Epithelial cell of proximal tubule (primary cell): ENCODE measurements at places on chromosomes 5 and 9. TPM values are rescaled to one million over a fixed set of nuclear protein-coding genes. Genes with fewer than 3 reads are reported as not detected.

Gene C5orf46
- not detected in 2 replicates for total RNA-seq

Gene PCDHB4
- not detected in 2 replicates for total RNA-seq

Gene NR5A1
- total RNA-seq, result not detected in 2 replicates

Gene DIRAS2
- total RNA-seq, result 3.4 and 4.8 TPM in 2 replicates

Gene PRELID2
- 12.7 and 20.9 TPM in 2 replicates for total RNA-seq

Gene PCDHB16
- total RNA-seq, result under 0.01 and 0.07 TPM in 2 replicates

Gene PCSK1
- total RNA-seq, result not detected in 2 replicates

Gene CAMK4
- 3.9 and 5.1 TPM in 2 replicates for total RNA-seq

Gene NHP2
- 392 and 572 TPM in 2 replicates for total RNA-seq

Gene PDE8B
- total RNA-seq, result 0.35 and 0.94 TPM in 2 replicates

Gene BRINP1
- total RNA-seq, result 1.4 and 2.5 TPM in 2 replicates

Gene CDX1
- total RNA-seq, result not detected in 2 replicates

Gene CCDC107
- total RNA-seq, result 19.0 and 35.4 TPM in 2 replicates

Gene SET
- 331 and 406 TPM in 2 replicates for total RNA-seq

Gene EFNA5
- total RNA-seq, result 17.8 and 28.1 TPM in 2 replicates

Gene CDO1
- 1.7 and 2.1 TPM in 2 replicates for total RNA-seq

GRCh38 chr9:135516132-135516860 lies 4.9 kb upstream of the LCN1 start:
- DNase-seq, result no peak

DNA sequence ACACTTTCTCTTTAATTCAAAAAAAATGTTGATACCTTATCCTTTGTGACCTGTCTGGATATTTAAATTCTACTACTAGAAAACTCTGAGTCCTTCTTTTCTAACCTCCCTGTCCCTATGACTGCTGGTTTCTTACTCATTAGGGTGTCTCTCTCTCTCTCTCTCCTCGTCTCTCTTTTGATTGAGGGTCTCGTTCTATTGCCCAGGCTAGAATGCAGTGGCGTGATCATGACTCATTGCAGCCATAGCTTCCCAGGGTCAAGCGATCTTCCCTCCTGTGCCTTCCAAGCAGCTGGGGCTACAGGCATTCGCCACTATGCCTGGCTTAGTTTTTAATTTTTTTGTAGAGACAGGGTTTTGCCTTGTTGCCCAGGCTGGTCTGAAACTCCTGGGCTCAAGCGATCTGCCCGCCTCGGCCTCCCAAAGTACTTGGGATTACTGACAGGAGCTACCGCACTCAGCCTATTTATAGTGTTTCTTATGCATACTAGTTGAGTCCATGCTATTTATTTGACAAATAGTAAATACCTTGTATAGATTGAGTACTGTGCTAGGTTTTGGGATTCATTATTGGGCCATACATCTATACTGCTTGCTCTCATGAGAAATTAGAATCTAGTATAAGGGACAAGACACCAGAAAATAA lies 61.9 kb downstream of the NSD1 start:
- DNase-seq, result no peak

GRCh38 chr5:6714226-6715041 lies 1.2 kb downstream of the TENT4A start:
- DNase-seq, result no peak

- no peak for DNase-seq
These were observed 2.0 kb upstream of the AKNA start for GRCh38 chr9:114389612-114390368.

GRCh38 chr9:75798505-75798904 lies 92.0 kb upstream of the PCSK5 start:
- DNase-seq, result no peak

- DNase-seq, result peak; percentile 83
These were observed 27.0 kb upstream of the ZNF622 start for GRCh38 chr5:16492398-16493140.

DNA sequence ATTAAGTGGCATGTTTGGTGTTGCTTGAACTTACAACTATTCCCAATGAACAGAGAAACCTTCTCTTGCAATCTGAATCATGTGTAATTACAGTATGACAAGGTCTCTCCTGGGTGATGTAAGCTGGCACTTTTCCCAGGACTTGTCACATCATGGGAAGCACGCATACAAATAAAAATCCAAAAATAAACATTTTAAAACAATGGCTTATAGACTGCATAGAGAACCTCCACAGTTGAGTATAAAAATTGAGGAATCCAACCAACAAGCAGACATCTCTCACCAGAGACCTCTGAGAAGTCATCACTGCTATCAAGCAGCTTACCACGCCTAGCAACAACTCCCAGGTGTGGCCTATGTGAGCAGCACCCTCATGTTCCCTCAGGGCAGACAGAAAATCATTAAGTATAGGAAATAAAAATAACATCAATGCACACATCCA lies 3.9 kb downstream of the MLLT3 start:
- DNase-seq, result no peak

DNA sequence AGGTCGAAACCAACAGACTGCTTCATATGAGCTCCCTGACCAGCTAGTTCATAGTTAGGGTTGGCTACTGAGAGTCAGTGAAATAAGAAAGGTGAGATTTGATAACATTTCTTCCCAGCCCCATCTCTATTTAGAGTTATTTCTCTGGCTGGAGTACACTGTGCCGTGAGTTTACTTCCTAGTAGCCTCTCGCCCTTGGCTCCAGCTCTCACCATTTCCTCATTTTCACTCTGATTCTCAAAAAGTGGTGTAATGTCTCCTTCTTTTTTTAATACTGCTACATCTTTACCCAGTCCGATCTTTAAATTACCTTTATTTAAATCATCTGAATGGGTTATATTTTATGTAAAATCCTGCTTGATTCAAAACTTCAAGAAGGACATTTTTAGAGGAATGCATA lies 100.4 kb upstream of the FAM174A start:
- no peak for DNase-seq

DNA sequence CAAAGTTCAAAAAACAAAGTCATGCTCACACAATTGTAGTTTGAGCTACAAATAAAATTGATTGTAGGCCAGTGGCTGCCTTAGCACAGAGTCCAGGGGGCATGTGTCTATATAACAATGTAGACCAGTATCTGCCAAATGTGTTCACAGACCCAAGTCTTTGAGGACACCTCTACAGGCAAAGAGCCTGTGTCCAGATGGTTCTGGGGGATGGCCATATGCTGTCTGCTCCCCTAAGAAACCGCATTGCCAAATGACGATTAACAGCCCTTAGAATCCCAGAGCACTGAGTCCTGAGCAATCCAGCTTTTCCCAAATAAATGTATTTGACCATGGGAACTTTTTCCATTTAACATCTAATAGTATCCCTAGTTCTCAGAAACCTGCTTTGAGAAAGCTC lies 169.6 kb downstream of the ADCY2 start:
- no peak for DNase-seq

- DNase-seq, result no peak
These were observed 268.5 kb downstream of the ENC1 start for GRCh38 chr5:74372051-74372450.

DNA sequence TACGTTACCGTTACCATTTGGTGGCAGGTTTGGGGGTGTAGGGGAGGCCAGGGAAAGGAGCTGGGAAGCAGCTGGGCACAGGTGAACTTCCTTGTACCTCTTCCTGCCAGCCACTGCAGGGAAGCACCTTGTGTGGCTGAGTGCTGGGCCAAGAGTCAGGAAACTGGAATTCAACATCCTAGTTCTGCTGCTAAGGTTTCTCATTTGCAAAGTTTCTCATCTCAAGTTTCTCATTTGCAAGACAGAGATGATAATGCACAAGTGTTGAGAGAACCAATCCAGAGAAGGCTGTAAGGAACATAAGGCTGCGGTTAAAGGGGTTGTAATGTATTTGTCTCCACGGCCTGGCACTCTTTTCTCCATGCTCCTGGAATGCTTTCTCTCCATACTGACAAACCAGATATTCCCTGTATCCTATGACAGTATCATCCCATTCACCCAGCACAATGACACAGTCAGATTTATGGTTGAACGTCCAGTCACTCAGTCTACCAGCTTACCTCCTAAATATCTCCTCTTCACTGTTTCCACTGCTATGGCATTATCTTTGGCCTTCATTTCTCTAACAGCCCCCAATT lies 33.6 kb upstream of the LARP1 start:
- DNase-seq, result no peak

- DNase-seq, result no peak
These were observed 37.4 kb downstream of the CAMK4 start for GRCh38 chr5:111261610-111262009.

DNA sequence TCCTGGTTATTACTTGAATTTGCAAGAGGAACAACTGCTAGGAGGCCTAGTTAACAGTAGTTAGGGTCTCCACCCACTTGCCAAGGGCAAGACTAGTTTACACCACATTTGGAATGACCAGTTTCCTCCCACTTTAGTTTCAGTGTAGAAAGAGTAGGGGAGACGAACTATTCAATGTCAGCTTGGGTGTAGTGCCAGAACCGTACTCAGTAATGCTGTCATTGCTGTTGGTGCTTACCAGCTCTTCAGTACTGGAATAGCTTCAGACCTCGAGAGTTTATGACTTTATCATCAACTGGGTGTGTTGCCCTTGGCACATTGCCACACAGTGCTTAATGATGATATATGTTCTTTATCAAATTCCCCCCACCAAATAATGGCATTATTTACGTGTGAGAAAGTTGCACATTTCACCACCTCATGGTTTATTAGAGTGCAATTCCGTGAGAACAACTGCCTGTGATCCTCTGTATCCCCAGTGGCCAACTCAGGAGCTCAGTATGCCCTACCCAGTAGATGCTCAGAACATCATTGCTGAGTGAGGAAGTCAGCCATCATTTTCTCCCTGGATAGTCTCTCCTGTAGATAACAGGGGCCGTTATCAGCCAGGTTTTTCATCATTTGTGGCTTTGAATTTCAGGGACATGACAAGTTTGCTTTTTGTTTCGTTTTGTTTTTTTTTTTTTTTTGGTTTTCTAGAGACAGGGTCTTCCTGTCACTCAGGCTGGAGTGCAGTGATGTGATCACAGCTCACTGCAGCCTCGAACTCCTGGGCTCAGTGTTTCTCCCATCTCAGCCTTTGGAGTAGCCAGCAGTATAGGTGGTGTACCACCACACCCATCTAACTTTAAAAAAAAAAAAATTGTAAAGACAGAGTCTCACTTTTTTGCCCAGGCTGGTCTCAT lies 67.3 kb downstream of the DOCK8 start:
- DNase-seq, result no peak

DNA sequence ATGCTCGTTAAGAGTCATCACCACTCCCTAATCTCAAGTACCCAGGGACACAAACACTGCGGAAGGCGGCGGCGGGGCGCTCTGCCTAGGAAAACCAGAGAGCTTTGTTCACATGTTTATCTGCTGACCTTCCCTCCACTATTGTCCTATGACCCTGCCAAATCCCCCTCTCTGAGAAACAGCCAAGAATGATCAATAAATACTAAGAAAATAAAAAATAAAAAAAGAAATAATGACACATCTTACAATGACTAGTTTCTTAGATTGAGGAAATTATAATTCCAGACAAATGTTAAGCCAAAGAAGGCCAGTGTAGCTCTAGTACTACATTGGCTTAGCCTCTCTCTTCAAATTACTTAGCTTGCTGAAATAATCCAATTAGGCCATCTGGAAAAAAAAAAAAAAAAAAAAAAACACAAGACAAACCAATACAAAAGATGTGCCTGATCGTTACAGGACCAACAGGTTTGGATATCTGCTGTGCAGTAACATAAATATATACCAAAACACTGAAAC lies 58.0 kb downstream of the ANXA2R start:
- DNase-seq, result no peak

GRCh38 chr5:9555961-9556360 lies 10.1 kb upstream of the SEMA5A start:
- DNase-seq, result no peak

DNA sequence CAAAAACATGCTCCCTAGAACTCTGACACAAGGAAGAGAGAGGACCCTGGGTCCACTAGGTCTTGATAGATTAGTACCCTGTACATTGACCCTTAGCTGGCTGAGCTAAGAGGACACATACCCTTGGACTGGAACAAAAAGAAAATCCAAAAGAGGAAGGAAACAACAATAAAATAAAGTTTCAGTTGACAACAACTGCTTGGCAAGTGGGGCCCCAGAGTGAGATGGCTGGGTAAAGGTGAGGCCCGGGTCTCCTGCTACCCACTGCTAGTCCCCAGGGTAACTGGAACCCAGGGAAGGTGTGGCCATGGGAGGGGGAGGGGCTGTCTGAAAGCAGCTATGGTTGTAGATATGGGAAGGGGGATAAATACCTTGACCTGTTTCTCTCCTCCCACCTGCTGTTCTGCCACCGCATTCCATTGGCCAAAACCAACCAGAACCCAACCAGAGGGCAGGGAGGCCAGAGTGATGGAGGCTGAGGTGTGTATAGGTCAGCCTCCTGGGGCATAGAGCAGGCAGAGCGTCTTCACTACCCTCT lies 11.7 kb downstream of the TAL2 start:
- DNase-seq, result no peak

DNA sequence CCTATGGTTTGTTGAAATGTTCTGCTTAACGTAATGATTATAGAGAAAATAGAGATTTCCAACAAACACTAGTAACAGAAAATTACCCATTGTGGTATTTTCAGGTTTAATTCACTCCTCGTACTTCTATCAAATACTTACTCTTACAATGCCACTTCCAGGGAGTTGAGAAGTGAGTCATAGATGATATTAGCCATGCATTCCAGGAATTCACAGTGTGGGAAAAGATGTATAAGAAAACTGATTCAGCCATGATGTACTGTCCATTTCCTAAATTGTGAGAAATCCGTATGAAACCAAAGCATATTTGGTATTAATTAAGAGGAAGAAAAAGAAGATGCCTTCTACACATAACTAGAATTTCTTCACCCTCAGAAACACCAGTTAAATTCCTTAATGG lies 1854.6 kb upstream of the WWC1 start:
- peak; percentile 4 for DNase-seq

DNA sequence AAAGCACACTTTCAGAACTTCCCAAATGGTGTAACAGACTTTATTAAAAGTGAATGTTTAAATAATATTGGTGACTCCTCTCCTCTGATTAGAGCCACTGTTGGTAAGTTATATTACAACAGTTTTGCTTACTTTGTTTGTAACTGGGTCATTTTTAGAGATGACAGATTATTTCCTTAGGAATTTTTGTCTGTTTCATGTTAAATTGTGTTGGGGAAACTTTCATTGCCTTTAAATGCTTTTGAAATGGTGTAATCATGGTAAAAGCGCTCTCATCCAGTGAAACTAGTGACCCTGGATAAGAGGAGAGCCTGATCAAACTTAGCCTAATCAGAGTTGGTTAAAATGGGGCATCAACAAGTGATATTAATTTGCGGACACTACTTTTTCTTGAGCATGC lies 39.4 kb downstream of the TNPO1 start:
- no peak for DNase-seq

- no peak for DNase-seq
These were observed 10.5 kb downstream of the KIF4B start for GRCh38 chr5:155024015-155024414.

DNA sequence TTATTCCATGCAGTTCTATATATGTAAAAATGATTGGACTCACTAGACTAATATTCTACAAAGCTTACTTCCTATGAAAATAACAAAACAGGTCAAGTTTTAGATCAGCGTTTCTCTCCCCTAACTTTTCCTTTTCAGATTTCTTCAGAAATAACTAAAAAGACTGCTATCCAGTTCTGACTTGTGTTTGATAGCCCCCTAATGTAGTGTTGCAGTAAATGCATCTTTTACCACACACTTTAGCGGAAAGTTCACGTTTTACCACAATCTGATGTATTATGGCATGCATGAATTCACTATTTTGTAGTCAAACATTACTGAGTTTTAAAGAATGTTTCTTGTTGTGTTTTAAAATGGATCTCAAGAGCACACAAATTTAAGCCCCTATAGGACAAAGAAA lies 292.7 kb downstream of the RAB3C start:
- no peak for DNase-seq
